Stimulated activated CD8-positive, alpha-beta memory T cell treated with anti-CD3 and anti-CD28 coated beads, Interleukin-7, amount 100 ng/mL, for 24 hours (primary cell): ENCODE measurements at places on chromosomes 1 and 21.

GRCh38 chr1:21520899-21521716, 11.9 kb downstream of the ALPL start:
- DNase-seq: no peak

DNA sequence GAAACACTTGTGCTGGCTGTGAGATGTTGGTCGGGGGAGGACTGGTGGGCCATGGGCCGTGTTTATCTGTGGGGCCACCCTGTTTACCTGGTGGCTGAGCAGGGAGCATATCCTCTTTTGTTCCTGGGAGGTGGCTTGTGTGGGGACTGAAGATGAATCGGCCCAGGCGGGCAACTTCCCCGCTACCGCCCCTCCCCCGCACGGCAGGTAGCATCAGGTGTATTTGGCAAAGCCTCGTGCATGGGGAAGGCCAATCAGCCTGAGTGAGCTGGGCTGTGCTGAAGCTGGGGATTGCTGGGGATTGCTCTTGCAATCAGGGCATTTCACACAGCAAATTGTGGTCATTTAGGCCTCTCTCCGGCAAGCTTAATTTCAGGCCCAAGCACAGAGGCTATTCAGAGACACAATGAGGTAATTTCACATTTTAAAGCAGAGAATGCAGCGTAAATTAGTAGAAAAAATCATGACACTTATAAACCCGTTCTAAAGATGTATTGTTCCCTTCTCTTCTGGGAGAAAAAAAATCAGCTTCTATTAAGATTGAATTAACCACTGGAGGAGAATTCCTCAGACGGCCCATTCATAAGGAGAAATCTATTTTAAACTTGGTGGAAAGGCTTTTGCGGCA, 197.7 kb upstream of the POU3F1 start:
- DNase-seq: no peak

DNA sequence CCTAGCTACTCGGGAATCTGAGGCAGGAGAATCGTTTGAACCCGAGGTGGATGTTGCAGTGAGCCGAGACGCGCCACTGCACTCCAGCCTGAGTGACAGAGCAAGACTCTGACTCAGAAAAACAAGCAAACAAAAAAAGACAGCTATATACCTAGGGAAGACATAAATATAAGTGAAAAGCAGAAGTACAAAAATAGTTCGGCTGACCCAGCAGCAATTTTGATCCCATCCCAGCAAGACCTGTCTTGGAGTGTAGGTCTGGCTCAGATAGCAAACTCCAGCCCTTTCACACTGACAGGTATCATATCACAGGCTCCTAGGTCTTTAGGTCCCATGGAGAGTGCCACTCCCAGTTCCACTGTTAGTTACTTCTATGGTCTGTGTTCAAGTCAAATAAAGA, 14.6 kb downstream of the MTX1 start:
- DNase-seq: no peak

GRCh38 chr1:32239790-32240139, 7.3 kb upstream of the FAM167B start:
- no peak for DNase-seq

DNA sequence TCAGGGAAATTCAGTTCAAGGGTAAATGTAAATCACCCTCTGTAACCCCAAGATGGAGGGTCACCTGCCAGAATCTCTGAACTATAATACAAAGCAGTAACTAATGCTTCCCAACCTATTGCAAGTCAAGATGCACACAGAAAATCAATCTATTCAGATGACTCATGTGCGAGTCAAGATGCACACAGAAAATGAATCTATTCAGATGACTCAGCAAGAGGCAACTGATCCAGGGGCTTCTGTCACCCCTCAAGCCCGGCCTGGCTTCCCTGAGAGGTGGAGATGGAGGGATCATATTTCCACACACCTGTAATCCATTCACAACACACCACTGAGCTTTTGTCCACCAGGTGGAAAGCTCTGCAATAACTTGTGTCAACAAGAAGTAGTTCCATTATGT, 17.4 kb upstream of the HIVEP3 start:
- no peak for DNase-seq

DNA sequence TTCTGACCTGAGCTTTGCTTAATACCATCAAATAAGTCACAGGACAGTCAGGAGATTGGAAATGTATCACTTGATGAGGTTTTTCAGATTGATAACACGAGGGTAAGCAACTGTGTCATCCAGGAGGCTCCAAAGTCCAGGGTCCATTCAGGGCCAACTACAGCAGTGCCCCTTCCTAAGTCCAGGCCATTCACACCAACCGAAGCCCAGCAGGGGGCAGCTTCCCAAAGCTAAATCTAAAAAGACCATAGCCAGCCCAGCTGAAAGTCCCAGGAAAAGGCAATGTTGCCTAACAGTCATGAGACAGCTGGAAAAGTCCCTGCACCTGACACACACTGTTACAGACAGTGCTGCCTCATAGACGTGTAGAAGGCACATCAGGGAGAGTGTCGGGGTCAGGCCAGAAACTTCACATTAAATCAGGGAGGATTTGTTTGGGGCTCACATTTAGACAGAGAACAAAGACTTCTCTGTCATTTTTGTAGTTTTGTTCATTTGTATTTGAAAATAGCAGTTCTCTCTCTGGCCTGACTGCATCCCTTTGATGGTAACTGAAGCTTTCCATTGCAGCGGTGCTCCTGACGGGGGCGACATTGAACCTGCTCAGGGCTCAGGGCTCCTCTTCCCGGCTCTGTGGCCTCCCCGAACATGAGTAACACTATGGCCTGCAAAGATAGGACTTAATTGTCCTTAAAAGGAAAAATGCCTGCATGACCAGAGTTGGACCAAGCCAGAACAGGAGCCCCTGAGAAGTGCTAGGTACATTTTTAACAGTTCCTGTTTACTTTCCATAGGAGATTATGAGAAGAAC, 200.4 kb downstream of the NRIP1 start:
- DNase-seq: no peak

DNA sequence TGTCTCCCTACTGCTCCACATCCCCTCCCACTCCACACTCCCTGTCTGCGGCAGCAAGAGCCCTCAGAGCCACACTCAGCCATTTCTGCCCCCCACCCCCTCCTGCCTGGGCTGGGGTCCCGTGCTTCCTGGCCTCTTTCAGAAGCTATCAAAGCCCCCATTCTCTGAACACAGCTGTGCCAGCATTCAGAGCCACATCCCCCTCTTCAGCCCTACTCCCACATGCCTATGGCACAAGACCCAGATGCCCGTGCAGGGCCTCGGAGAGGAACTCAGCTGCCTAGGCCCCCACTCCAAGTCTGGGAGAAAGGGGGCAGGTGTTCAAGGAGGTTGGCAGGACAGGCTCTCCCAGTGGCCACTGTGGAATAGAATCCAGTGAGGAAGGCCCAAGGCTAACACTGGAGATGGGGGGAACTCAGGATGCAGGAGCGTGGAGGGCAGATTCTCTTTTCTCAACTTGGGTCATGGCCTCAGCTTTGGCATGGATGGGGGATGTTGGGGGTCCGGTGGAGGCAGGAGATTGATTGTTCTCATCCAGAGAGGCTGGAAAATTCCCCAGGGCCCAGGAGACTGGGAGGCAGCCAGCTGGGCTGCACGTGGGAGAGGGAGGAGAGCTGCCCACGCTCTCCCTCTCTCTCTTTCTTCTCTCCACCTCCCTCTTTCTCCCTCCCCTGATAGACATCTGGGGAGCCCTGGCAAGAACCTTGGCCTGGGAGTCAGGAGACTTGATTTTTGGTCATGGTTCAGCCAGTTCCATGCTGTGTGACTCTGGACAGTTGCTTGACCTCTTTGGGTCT, 3.5 kb upstream of the BCAN start:
- no peak for DNase-seq

GRCh38 chr1:109438798-109439297, 12.6 kb upstream of the PSMA5 start:
- no peak for DNase-seq

GRCh38 chr1:239725933-239726332, 339.6 kb downstream of the CHRM3 start:
- no peak for DNase-seq

DNA sequence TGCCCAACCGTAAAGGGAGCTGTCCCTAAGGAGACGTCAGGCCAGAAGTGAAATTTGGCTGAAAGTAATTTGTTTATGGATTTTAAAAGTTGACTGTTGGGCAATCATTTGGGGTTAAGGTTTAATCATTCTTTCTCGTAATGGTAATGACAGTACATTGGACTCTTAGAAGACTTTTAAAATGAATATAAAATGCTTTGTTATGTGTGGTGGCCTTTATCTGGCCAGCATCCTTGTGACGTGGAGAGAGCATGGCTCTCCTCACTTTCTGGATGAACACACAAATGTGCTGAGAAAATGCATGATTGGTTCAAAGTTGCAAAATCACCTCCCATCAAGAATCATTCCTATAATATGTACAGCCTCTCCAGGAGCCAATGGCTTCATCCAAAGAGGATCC, 160.2 kb downstream of the DHRS3 start:
- DNase-seq: no peak

DNA sequence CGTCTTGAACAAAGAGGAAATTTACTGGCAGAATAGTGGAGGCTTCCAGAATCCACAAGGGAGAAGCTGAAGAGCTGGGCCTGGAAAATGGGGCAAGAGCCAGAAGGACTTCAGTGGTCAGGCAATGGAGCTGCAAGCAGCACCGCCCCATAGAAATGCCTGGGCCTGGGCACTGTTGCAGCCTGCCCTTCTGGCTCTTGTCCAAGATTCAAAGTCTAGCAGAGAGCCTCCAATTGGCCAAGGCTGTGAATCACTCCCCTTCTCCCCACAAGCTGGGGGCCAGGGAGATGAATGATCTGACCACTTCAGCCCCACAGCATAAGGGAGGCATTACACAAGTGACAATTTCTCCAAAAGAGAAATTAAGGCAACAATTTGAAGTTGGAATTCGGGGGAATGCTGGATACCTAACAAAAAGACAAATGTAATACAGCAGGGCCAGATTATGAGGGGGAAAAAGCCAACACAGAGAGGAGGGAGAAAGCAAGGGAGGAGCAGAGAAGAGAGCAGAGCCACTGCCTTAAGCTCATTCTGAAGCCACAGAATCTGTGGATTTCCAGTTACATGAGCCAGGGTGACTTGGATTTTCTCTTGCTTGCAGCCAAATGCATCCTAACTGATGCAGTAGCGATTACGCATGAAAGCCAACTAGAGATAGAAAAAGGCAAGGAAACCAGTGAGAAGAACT, 80.3 kb downstream of the LRIG2 start:
- DNase-seq: no peak

DNA sequence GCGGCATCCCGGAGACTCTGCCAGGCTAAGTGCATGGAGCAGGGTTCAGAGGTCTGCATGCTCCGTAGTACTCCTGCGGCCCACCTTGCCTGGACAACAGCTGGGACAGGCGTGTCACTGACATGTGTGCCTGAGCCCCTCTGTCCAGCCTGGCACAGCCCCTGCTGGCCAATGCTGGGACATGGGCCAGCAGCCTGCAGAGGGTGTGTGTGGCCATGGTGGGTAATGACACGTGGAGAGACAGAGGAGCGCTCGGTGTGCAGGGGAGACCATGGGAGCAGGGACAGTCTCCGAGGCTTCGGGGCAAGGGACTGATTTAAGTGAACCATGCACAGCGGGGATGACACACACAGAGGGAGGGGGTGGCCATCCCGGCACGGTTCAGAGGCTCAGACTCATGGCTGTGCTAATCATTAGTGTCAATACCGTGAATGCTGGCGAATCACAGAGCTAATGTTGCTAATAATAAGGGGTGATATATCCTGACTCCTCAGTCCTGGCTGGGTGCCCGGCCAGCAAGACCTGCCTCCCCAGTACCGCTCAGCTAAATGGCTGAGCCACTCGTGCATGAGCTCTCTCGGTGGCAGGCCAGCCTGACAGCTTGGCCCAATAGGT, 41.5 kb downstream of the IGSF21 start:
- no peak for DNase-seq

GRCh38 chr1:66069976-66070876, 277.5 kb downstream of the PDE4B start:
- DNase-seq: no peak

GRCh38 chr1:119027759-119028158, 39.6 kb upstream of the TBX15 start:
- no peak for DNase-seq

GRCh38 chr1:177981200-177981599, 11.3 kb upstream of the SEC16B start:
- no peak for DNase-seq

- no peak for DNase-seq
Observed at GRCh38 chr1:202234331-202235002, 40.9 kb downstream of the LGR6 start.

DNA sequence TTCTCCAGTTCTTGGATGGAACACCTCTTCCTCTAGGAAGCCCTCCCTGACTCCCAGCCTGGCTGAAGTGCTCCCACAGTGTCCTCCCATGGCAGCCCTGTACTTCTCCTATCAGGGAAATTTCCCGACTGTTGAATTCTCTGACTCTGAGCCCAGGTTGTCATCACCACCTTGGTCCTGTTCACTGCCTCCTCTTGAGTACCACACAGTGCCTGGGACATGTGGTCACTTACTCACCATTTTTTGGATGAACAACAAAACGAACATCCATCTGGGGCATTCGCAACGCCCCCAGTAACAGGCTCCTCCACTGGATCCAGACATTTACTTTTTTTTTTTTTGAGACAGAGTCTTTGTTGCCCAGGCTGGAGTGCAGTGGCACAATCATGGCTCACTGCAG, 37.4 kb downstream of the CHD5 start:
- DNase-seq: no peak

DNA sequence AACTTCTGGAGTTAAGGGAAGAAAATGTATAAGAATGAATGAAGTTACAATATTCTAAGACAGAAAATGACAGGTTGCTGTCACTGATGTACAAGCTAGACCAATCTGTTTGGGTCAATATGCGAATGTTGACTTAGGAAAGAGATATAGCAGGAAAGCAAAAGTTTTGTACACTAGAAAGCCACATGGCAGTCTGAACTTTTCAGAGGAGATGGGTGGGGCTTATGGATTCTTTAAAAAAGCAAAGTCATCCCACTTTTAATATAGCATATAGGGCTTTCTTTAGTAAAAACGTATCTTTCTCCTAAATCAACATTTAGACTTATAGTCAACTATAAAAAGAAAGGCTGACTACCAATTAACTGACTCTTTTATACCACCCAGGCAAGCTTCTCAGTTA, 381.2 kb downstream of the PTPRC start:
- DNase-seq: no peak
